ENCODE measurements at places on chromosomes 1 and 21.

DNA sequence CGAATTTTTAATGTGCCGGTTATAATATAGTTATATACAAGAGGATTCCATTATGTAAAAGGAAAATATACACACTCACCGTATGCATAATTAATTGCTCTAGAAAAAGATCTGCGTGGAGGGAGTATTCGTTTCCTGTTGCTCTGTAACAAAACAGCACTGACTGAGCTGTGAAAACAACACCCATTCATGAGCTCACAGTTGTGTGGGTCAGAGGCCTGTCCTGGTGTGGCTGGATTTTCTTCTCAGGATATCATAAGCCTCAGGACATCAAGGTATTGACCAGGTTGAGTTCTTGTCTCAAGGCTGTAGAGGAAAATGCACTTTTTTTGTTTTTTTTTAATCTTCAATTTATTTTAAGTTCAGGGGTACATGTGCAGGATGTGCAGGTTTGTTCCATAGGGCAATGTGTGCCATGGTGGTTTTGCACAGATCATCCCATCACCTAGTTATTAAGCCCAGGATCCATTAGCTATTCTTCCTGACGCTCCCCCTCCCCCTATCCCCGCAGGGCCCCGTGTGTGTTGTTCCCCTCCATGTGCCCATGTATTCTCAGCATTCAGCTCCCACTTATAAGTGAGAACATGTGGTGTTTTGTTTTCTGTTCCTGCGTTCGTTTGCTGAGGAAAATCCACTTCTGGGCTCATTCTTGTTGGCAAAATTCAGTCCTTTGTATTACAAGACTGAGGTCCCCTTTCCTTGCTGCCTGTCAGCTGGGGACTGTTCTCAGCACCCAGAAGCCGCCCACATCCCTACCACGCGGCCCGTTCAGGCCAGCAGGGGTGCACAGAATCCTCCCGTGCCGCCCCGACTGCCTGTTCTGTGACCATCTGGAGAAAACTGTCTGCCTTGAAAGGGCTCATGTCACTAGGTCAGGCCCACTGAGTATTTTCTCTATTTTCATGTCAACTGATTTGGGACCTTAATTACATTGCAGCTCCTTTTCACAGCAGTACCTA lies 87.4 kb upstream of the ERRFI1 start:
- DNase-seq, result no peak

DNA sequence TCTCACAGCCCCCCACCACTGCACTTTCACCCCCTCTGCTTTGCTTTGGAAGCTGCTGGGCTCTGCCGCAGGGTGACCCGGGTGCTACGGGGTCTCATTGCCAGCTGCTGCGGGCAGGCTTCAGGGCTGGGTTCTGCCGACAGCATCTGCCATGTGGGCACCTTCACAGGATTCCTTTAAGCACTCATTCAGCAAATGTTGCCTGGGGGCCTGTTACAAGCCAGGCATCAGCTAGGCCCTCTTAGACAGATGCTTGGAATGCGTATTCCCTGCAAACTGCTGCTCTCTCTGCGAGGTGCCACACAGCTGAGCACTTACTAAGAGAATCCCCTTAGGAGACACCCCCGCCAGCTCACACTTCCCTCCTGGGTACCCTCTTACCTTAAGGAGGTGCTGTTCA lies 29.2 kb downstream of the COL16A1 start:
- DNase-seq, result no peak

DNA sequence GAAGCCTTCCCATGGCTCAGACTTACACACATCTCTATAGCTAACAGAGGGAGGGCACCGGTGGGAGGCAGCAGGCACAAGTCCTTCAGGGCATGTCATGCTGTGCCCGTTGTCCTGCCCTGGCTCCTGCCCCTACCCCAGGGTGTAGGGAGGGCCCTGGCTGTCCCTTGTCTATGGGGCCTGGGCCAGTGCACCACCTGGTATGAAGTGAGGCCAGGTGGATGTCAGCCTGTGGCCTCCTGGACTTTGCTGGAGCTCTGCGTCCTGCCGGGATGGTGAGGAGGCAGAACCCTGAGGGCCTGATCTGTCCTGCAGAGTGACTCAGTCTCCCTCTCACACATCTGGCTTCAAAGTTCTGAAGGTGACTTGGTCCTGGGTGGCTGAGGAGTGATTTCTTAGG lies 47.3 kb upstream of the GPR37L1 start:
- DNase-seq, result no peak

DNA sequence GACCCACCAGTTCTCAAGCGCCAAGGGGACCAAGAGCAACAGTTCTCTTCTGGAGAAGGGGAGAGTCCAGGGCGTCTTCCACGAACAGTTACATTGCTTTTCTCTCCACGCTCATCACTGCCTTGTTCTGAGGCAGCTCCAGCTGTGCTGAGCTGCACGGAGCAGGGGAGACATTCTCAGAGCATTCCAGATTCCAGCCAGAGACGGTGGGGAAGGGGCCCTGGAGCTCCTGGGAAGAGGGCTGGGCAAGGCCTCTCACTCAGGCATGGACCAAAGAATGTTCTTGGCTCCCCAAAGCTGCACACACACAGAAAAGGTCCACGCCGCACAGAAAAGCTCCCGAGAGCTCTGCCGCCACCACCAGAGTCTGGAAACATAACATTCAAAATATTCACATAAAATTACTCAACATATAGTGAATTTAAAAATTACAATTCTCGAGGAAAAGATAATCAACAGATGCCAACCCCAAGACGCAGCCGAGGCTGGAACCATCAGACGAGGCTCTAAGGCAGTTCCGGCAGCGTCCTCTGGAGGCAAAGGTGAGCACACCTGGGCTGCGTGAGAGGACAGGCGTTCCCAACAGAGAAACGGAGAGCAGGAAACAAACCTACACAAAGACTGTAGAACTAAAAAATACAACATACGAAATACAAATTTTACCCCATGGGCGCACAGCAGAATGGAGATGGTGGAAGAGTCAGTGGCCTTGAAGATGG lies 40.5 kb downstream of the UBE2G2 start:
- DNase-seq, result peak; percentile 60

GRCh38 chr1:235107368-235108184 lies 21.1 kb downstream of the TOMM20 start:
- no peak for DNase-seq

DNA sequence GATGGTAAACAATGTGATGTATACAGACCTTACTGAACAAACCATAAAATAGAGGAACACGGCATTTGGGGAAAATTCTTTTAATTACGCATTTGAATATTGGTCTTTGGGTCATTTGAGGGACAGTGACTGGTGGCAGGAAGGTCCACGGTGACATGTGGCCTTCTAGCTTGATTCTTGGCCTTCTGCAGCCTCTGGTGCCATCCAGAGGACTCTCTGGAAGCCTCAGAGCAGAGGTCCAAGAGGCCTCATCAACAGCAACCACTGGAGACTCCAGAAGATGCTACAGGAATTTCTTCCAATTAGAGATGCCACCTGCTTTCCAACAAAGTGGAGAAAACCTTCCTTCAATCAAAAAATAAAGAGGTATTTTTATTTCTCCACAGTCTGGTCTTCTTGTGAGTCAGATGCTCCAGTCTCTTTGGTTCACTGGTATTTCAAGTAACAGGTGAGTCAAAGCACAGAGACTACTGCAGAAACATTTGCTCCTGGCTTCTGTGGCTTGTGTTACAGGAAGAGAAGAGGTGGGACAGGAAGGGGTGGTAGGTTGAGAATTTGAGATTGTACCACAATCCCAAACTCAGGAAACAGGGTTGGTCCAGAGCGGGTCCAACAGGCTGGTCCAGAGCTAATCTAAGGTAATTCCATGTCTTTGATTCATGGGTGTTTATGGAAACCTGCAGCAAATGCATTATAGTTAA lies 2.7 kb upstream of the F5 start:
- DNase-seq, result no peak

DNA sequence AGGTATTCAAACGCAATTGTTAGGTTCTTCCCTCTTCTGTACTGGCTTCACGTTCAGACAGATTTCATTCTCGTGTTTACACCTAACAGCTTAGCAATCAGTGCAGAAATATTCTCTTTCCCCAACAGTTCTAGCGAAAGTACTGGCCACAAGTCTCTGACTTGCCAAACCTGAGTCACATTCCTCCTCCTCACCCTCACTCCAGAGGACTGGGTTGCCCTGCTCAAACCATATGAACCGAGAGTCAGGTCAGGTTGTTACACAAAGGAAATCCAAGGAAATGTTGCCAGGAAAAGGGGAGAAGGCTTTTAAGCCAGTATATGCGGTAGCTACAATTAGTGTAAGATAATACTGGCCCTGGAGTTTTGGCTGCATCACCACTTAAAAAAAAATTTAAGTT lies 282.5 kb downstream of the RGS7 start:
- no peak for DNase-seq

DNA sequence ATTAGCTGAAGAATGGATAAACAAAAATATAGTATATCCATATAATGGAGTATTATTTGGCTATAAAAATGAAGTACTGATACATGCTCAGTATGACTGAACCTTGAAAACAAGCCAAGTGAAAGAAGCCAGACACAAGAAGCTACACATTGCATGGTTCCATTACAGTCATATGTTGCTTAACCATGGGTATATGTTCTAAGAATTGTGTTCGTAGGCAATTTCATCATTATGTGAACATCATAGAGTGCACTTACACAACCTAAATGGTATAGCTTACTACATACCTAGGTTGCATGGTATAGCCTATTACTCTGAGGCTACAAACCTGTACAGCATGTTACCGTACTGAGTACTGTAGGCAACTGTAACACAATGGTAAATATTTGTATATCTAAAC lies 28.6 kb upstream of the FCAMR start:
- no peak for DNase-seq

DNA sequence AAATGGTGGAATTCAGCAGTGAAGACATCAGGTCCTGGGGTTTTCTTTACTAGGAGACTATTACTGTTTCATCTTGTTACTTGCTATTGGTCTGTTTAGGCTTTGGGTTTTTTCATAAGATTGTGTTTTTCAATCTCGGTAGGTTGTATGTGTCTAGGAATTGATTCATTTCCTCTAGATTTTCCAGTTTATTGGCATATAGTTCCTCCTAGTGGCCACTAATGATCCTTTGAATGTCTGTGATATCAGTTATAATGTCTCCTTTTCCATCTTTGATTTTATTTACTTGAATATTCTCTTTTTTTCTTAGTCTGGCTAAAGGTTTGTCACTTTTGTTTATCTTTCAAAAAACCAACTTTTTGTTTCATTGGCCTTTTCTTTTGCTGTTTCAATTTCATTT lies 233.0 kb downstream of the RWDD3 start:
- no peak for DNase-seq

DNA sequence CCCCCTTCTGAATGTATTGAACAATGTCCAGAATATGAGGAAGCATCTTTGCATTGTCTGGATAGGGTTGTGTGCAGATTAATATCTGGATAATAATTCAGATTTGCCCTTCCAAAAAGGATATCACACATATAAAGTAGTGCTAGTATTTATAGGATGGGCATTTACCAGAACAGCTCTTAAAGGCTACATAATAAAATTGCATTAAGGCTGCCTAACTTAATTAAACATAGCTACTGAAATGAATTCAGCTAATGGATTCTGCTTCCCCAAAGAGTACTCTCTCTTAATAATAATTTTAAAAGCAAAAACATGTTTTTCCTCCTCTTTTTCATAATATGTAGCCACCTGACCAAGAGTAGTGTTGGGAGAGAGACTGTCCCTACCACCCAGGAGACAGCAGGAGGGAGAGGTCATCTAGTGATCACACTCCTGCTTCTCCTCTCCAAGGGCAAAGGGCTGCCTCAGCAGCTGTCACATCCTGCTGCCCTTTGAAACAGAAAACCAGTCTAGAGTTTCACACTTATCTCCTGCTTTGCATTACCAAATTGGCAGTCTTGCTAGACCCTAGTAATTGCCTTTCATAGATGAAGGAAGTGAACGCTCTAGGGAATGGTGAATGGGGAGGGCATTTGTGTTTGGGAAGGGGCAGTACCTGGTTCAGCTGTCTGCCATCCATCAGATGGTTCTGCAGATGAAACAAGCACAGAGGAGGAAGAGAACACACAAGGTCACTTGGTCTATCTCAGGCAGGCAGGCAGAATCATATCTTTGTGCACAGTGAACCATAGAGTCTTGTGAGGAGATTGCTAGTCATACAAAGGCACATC lies 29.3 kb upstream of the DDAH1 start:
- DNase-seq, result peak; percentile 55

- DNase-seq, result no peak
These were observed 6.1 kb upstream of the AK2 start for GRCh38 chr1:33042831-33043230.

GRCh38 chr1:53715478-53715877 lies 23.5 kb downstream of the GLIS1 start:
- DNase-seq, result no peak

GRCh38 chr1:107309962-107310361 lies 169.1 kb downstream of the NTNG1 start:
- no peak for DNase-seq

- no peak for DNase-seq
These were observed 48.2 kb downstream of the ADARB1 start for GRCh38 chr21:45122432-45123132.

DNA sequence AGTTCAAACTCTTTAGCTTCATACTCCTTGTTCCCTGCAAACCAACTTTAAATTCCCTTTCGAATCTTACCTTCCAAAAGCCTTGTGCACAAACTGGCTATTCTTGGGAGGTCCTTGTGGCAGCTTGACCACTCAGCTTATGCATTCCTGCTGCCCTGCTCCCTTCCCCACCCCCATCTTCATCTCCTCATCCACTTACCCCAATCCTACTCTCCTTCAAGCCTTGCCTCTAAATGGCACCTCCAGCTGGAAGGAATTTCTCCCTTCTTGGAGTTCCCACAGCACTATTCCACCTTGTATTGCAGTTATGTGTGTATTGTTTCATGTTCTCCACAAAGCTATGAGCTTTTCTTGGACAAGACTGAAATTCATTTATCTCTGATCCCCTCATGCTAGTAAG lies 15.3 kb upstream of the DIRAS3 start:
- no peak for DNase-seq

DNA sequence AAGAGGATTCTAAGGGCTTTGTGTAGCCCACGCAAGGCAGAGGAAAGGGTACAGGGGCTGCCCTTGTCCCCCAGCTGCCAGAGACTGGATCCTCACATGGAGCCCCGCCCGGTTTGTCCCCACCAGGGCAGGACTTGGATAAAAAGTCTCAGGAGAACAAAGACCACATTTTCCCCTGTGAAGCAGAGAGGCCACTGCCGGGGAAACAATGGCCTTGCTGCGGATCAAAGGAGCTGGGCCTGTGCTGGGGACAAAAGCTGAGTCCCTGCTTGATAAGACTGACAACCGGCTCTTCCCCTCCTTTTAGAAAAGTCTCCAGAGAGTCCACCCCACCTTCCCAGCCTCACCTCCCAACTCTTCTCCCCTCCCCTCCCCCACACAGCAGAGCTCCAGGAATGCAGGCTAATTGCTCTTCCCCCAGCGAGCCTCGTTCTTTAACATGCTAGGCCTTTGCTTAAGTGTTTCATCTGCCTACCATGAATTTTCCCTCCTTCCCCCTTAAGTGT lies 142.4 kb downstream of the PLPP3 start:
- DNase-seq, result no peak

DNA sequence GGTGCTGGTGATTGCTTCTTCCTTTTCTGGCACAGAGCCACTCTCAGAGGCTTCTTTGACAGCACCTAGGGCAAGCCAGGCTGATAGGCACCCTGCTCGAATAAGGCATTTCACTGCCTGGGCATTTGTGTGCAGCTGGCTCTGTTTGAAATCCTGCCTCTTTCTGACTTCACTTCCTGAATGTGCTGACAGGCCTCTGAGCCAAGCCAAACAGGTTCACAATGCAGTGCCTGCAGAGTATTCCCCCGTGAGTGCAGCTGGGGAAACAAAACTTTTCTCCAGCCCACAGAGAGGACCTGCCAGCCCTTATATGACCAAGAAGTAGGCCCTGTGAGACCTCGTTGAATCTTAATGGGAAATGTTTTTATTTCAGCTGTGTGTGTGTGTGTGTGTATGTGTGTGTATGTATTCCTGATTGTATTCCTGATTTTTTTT lies 10.4 kb downstream of the JUN start:
- DNase-seq, result peak; percentile 63
